IPS DF 6.9 (cell line): ENCODE measurements at places on chromosomes 6 and 20.

GRCh38 chr6:33112148-33112547 is 36.4 kb downstream of the HLA-DPB1 start:
- no peaks in the 10 kb centered on the region for H3K36me3 ChIP-seq
- no peak overlapping the region for H3K4me3 ChIP-seq
- peaks cover 2% of the 10 kb centered on the region; the same call in 1 of the 2 replicates for H3K4me1 ChIP-seq
- no peak for DNase-seq
- H3K27ac ChIP-seq: no peak overlapping the region
- no peaks in the 10 kb centered on the region for H3K27me3 ChIP-seq

DNA sequence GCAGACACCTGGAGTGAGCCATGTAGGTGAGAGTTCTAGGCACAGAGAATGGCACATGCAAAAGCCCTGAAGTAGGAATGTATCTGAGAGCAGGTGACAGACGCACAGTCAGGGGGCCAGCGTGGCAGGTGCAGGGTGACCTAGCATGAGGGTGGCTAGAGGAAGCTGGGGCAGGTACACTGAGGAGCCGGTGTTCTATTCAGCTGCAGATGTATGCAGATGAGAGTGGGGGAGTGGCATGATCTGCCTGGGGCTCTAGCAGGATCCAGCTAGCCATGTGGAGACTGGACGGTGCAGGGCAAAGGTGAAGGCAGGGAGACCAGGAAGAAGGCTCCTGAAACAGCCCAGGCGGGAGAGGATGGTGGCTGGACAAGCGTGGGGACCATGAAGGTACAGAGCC is 10.7 kb downstream of the PEDS1 start:
- H3K4me1 ChIP-seq: peaks cover 11% of the 10 kb centered on the region
- H3K36me3 ChIP-seq: peaks cover 4% of the 10 kb centered on the region; the same call in 1 of the 2 replicates
- no peak overlapping the region for H3K27ac ChIP-seq
- DNase-seq: no peak

GRCh38 chr20:57274846-57275245 is 8.4 kb upstream of the BMP7 start:
- H3K4me1 ChIP-seq: peaks cover 5% of the 10 kb centered on the region
- no peaks in the 10 kb centered on the region for H3K36me3 ChIP-seq
- H3K27ac ChIP-seq: no peak overlapping the region
- DNase-seq: no peak
- no peak overlapping the region for H3K4me3 ChIP-seq

DNA sequence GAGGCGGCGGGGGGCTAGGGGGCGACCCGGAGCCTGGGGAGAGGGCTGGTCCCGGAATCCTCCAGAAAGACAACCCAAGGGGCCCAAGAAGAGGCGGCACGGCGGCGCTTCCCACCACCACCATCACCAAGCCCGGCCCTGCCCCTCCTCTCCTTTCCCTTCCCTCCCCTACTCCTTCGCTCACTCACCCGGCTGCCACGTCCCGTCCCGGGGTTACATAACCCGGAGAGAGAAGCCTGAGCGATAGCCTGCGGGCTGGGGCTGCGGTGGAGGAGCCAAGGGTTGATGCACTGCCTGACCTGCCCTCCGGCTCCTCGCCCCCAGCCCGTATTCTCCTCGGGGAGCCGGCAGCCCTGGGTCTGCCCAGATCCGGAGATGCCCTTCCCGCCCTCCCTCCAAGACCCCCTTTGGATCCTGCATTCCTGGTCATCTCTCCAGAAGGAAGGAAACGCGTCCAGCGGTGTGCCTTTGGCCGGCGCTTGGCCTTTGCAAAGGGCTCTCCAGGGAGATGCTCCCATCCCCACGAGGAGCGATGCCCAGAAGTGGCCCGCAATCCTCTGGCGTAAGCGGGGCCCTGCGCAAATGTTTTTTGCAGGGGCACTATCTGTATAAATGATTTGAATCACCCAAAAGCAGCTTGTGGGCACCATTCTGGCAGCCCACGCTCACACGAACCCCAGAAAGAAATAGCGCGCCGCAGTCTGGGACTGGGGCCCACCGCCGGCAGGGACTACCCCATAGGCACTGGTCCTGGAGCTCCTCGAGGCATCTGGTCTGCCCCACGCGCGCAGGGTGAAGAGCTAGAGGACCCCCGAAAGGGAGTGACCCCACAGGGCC is 4.6 kb upstream of the CPXM1 start:
- H3K27me3 ChIP-seq: peaks cover 57% of the 10 kb centered on the region
- DNase-seq: no peak
- H3K4me3 ChIP-seq: peak overlapping the region; percentile 18; the same call in 1 of the 2 replicates
- peaks cover 5% of the 10 kb centered on the region; the same call in 1 of the 2 replicates for H3K4me1 ChIP-seq
- 0 out of 2 replicates have a peak, but pooled peaks cover under 1% of the 10 kb centered on the region for H3K36me3 ChIP-seq

GRCh38 chr20:40646361-40646760 is 42.7 kb downstream of the MAFB start:
- H3K4me3 ChIP-seq: no peak overlapping the region
- no peak overlapping the region for H3K27ac ChIP-seq
- no peak for DNase-seq
- no peaks in the 10 kb centered on the region for H3K27me3 ChIP-seq

DNA sequence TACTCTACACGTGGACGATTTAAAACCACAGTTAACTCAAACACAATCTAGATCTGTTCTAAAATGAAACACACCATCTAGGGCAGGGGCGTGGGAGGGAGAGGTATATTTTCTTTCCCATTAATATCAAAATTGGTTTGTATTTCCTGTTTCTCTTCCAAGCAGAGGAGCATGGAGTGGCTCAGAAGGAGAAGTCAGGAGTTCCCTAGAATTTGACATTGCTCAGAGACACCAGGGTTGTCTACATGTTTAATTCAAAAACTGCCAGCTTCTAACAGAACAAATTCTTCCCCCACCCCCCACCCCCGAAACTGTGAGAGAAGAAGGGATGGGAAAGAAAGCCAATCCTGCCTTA is 2.3 kb downstream of the PREX1 start:
- no peak for DNase-seq
- no peak overlapping the region for H3K27ac ChIP-seq
- no peak overlapping the region for H3K4me3 ChIP-seq
- peaks cover 9% of the 10 kb centered on the region; the same call in 1 of the 2 replicates for H3K27me3 ChIP-seq
- H3K36me3 ChIP-seq: peaks cover 2% of the 10 kb centered on the region; the same call in 1 of the 2 replicates
- H3K4me1 ChIP-seq: no peaks in the 10 kb centered on the region

DNA sequence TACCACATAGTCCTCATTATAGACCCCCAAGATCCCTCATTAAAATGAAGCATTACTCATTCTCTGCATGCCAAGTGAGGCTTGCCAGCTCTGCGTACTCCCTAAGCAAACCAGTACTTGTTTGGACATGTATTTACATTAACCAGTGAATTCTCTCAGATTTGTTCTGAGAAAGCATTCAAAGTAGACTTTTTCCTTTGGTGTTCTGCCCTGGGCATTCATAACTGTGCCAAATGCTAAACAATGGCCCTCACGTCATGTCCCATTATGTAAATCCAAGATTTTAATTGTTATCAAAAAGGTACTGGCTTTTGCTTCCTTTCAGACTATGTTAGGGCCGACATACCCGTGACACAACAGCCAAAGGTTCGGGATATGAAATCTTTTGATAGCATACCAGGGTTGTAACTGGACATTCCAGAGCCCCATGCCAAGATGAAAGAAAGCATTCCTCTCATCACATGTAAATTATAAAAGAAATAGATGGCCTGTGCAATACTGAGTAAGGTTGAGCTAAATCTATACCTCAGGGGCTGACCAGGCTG is 164.2 kb downstream of the ADAT2 start:
- H3K27me3 ChIP-seq: no peaks in the 10 kb centered on the region
- H3K36me3 ChIP-seq: no peaks in the 10 kb centered on the region
- no peak for DNase-seq
- H3K27ac ChIP-seq: no peak overlapping the region
- no peak overlapping the region for H3K4me3 ChIP-seq
